Airway epithelial cell (primary cell): ENCODE measurements at places on chromosomes 6 and 20. TPM values are rescaled to one million over a fixed set of nuclear protein-coding genes. Genes with fewer than 3 reads are reported as not detected.

The BANF2 gene
- not detected in 2 replicates for total RNA-seq

The PRELID3B gene
- total RNA-seq = 61.7 and 62.6 TPM in 2 replicates

The SNRPB2 gene
- total RNA-seq = 45.2 and 51.6 TPM in 2 replicates

The MYL9 gene
- total RNA-seq = 4.8 and 5.4 TPM in 2 replicates

The OR12D3 gene
- total RNA-seq = not detected in 2 replicates

The CLDN20 gene
- 0.14 TPM in 1 of 2 replicates, not detected in the other for total RNA-seq

The SMOC2 gene
- 0.33 and 1.1 TPM in 2 replicates for total RNA-seq

The TBCC gene
- total RNA-seq = 32.2 and 36.6 TPM in 2 replicates

The SEL1L2 gene
- total RNA-seq = not detected in 2 replicates

The CLPSL2 gene
- 5.1 TPM in 1 of 2 replicates, not detected in the other for total RNA-seq

The ABHD16B gene
- total RNA-seq = not detected in 2 replicates

The ANKRD66 gene
- total RNA-seq = not detected in 2 replicates

The CD40 gene
- 6.2 and 7.8 TPM in 2 replicates for total RNA-seq

The PLG gene
- total RNA-seq = not detected in 2 replicates

The CYP39A1 gene
- total RNA-seq = 1.8 and 2.4 TPM in 2 replicates

The DEK gene
- total RNA-seq = 120 and 143 TPM in 2 replicates

The DNAAF9 gene
- total RNA-seq = 7.4 and 11.2 TPM in 2 replicates

The MSH5 gene
- 10.5 and 12.6 TPM in 2 replicates for total RNA-seq

The FAM83C gene
- 1.2 and 3.2 TPM in 2 replicates for total RNA-seq

The DEFB132 gene
- not detected in 2 replicates for total RNA-seq

The HUS1B gene
- 0.49 TPM in 1 of 2 replicates, not detected in the other for total RNA-seq

The NFS1 gene
- total RNA-seq = 18.4 and 32.9 TPM in 2 replicates

The BFSP1 gene
- total RNA-seq = 3.0 and 3.3 TPM in 2 replicates

The CNR1 gene
- total RNA-seq = not detected in 2 replicates

The TMEM170B gene
- 0.05 and 0.21 TPM in 2 replicates for total RNA-seq

The GGTLC1 gene
- not detected in 2 replicates for total RNA-seq

The FILIP1 gene
- total RNA-seq = 0.07 TPM in 1 of 2 replicates, not detected in the other

The FAXC gene
- total RNA-seq = 3.9 and 5.9 TPM in 2 replicates

The HLA-DOB gene
- 1.5 and 2.2 TPM in 2 replicates for total RNA-seq

The C6orf15 gene
- 0.35 and 2.0 TPM in 2 replicates for total RNA-seq

The PPP1R14C gene
- 89.3 and 94.6 TPM in 2 replicates for total RNA-seq
